ENCODE measurements at places on chromosomes 2 and 18.

- no peak for DNase-seq
These were observed 363.0 kb upstream of the FANCL start for GRCh38 chr2:58604096-58604495.

- no peak for DNase-seq
These were observed 75.1 kb downstream of the RFTN2 start for GRCh38 chr2:197600306-197600705.

- no peak for DNase-seq
These were observed 90.2 kb downstream of the PARD3B start for GRCh38 chr2:204635478-204635877.

- DNase-seq: no peak
These were observed 34.0 kb upstream of the TMEM178A start for GRCh38 chr2:39631718-39632117.

DNA sequence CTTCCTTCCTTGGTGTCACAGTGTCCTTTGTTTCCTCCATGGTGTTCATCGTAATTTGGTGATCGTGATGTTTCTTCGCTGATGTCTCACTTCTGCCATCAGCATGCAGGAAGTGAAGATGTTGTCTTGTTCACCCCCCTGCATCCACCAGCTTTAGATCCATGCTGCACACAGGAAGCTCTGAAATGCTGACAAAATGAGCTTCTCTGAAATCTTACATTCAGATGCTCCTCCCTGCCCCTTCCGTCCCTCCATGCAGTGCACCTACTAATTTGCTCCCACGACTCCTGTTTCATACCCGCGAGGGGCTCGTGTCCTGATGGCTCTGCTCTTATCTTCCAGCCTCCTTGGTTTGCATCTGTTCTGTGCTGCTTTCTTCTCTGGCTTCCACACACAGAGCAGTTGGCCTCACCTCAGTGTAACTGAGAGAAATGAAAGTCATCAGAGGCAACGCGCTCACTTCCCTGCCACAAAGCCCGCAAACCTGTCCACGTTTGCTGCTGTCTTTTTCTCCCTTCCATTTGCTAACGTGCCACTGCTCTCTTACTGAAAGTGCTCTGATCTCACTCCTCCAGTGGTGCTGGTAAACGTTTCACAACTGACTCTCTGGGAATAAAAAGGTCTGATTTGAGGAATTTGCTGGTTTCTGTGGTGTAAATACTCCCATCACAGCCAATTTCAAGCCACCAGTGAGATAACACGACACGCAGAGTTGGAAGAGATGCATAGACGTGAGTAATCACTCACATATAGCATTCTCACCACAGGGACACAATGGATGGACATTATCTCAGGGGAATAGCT lies 41.0 kb upstream of the MGAT4A start:
- no peak for DNase-seq

DNA sequence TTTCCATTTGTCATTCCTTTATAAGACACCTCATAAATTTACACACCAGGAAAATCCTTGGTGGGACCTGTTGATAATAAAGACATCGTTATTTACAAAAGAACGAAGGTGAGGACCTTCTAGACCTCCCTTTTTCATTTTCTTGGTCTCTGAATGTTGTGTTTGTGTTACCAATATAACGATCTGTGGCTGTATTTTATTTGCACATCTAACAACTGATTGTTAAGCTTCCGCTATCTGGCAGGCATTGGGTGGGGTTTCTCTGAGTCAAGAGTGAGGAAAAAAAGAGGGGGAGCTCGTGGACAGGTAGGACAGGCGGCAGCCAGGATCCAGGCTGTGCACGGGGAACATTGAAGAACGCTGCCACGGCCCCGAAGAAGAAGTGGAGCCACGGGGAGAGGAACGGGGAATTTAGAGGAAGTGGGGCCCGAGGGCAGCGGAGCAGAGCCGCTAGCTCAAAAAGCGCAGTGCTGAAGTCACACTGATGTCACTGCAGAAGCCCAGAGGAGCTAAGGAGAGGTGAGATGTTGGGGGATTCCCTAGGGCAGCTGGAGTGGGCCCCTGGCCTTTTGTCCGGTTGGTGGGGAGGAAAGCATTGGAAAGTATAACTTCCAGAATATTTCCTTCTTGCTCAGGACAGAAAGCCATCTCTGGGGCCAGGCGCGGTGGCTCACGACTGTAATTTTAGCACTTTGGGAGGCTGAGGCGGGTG lies 20.9 kb upstream of the DNMT3A start:
- no peak for DNase-seq

- no peak for DNase-seq
These were observed 13.2 kb downstream of the ANO7 start for GRCh38 chr2:241201445-241202267.

DNA sequence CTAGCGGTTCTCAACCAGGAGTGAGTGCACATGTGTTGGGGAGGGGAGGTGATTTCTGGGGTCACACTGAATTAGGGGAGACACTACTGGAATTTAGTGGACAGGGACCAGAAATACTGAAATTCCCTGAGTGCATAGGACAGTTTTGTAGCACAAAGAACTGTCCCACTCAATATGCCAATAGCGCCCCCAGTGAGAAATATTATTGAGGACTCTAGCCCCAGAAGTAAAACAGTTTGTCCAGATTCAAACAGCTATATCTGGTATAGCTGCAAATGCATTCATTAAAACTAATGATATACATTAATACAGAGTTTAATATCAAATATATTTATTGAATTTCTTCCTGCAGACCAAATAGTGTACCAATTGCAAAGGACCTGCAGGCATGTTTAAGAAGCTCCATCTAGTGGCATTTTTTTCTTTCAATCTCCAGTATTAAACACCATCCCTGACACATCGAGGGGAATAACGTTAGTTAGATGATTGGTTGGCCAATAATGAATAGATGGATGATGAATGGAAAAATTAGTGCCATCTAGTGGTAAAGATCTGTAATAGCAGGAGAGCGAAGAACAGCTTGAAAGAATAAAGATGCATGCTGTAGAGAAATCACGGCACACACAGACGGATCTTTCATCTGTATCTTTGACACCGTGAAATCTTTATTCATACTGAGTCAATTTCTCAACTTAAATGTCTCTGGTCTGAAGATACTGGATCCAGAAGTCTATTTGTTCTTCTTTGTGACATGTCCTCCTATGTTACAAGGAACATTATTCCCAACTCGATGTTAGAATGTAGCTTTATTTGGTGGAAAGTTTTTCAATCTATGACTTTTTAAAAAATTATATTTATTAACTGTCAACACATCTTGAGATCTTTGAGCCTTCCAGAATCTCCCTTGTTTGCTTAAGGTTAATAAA lies 62.5 kb downstream of the DHRS9 start:
- no peak for DNase-seq

DNA sequence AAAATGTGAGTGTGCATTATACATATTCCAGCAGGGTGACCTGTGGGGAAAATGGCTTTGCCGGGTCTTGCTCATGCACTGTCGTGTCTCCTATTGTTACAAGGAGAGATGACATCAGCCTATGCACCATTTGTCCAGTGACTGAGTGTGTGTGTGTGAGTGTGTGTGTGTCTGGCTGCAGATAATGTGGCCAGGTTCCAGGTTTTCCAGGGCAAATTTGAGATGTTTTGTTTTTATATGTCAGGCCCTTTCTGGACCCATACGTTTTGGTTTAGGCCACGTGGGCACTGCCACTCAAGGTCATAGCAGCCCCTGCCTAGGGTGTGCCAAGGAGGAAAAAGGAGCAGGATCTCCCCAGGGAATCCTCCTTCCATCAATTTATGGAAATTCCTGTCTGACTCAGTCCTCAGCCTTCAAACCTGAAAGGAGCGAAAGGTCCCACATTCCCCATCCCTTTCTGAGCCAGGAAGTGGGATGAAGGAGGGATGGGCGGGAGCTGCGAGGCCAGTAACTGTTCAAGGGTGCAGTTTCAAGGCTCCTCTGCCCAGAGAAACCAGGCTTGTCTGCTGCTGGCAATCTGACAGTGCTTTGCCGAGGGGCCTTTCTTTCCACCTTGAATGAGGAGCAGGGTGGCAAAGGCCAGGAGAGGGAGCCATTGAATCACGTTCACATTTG lies 93.0 kb upstream of the SMAD2 start:
- DNase-seq: no peak

- no peak for DNase-seq
These were observed 106.6 kb upstream of the MYCN start for GRCh38 chr2:15833731-15834130.

- DNase-seq: no peak
These were observed 1.2 kb upstream of the CABLES1 start for GRCh38 chr18:23133860-23134779.

GRCh38 chr18:40413160-40413559 lies 1541.9 kb upstream of the PIK3C3 start:
- no peak for DNase-seq

- DNase-seq: no peak
These were observed 47.8 kb downstream of the FARSB start for GRCh38 chr2:222608081-222608480.

Data from esophagus squamous epithelium (tissue), 5 donors.